ENCODE measurements at places on chromosomes 1 and 21. TPM values are rescaled to one million over a fixed set of nuclear protein-coding genes. Genes with fewer than 3 reads are reported as not detected.

DNA sequence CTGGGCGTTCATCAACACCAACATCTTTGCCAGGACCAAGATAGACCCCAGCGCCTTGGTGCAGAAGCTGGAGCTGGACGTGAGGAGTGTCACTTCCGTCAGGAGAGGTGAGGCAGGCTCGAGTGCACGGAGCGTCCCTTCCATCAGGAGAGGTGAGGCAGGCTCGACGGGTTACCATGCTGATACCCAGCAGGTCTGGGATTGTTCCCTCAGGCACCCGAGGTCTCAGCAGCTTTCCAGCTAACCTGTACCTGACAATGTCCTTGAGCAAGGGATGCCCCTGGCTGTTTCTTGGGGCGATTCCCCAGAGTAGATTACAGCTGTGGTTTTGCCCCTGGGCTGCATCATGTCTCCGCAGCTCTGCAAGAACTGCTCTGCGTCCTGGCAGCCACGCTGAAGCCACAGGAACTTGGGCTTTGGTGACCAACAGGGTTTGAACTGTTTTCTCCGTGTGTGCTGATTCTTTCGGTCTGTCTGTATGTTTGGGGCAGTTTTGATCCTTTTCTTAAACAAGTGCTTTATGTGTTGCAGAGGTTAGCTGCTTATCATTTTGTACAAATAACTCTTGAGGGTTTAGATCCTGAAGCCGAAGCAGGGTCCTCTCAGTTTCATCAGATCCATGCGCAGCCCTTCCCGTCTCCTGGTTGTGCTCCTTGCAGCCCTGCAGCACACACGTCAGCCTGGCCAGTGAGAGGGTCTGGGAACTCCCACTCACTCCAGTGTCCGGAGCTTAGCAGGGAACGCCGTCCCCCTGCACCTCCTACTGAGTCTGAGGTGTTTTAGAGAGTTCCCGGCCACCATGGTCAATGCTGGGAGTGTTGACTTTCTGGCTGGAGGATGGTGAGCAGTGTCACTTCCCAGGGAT is 4.1 kb downstream of the SLX9 start:
- H3K27ac ChIP-seq: no peak overlapping the region
- H3K36me3 ChIP-seq: no peaks in the 10 kb centered on the region
- peaks cover 10% of the 10 kb centered on the region for H3K4me1 ChIP-seq
- no peak for DNase-seq

DNA sequence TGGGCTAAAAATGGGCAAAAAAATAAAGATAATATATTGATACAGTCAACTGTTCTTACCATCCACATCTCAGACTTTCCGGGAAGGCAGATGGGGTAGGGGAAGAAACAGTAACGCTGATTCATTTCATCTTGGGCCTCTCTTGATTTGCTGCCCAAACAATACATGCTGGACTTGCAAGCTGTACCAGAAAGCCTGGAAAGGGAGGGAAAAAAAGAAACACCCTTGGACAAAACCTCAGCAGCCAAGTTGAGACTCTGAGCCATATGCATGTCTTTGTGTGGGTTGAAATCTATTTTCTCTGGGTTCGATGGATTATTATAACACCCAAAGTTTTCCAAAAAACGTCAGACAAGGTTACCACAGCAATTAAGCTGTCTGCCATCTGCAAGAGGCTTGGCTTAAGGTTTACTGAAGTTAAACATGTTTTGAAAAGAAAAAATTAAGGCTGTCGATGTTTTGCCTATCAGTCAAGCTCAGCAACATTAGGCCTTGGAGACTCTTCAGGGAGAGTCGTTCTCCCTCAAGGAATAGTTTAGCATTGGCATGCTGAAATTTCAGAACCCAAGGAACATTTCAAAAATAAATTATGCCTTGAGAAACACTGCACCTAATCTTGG is 71.2 kb downstream of the PSMG1 start:
- H3K4me1 ChIP-seq: no peaks in the 10 kb centered on the region
- no peak overlapping the region for H3K27ac ChIP-seq
- no peak for DNase-seq
- no peak overlapping the region for H3K4me3 ChIP-seq
- H3K27me3 ChIP-seq: no peaks in the 10 kb centered on the region
- H3K36me3 ChIP-seq: no peaks in the 10 kb centered on the region

- H3K27ac ChIP-seq: no peak overlapping the region
- no peaks in the 10 kb centered on the region for H3K4me1 ChIP-seq
- DNase-seq: no peak
These were observed 133.1 kb upstream of the PTBP2 start for GRCh38 chr1:96588416-96588995.

- H3K4me1 ChIP-seq: peaks cover 4% of the 10 kb centered on the region
- no peak for DNase-seq
- no peaks in the 10 kb centered on the region for H3K27me3 ChIP-seq
- H3K4me3 ChIP-seq: no peak overlapping the region
These were observed 5.6 kb downstream of the MX2 start for GRCh38 chr21:41367301-41367944.

DNA sequence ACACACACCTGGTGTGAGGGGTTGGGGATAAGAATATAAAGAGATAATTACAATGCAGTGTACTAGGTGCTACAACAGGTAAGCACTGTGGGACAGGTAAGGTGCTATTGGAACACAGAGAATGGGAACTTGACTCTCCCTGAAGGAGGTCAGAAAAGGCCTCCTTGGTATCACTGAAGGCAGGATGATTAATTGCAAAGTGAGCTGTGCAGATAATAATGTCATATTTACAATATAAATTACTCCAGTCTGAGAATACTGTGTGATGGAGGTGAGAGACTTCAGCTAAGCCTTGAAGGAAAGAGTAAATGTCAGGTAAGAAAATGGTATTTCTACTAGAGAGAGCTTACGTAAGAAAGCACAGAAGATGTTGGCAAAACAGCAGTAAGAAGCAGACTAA is 91.6 kb downstream of the EPS15 start:
- H3K27ac ChIP-seq: no peak overlapping the region
- H3K27me3 ChIP-seq: no peaks in the 10 kb centered on the region
- no peaks in the 10 kb centered on the region for H3K36me3 ChIP-seq
- no peak for DNase-seq
- no peak overlapping the region for H3K4me3 ChIP-seq

The CELA3A gene
- total RNA-seq: not detected

Data from neural progenitor cell (in vitro differentiated cells).